Smooth muscle cell of trachea (primary cell): ENCODE measurements at places on chromosomes 6 and 20. TPM values are rescaled to one million over a fixed set of nuclear protein-coding genes. Genes with fewer than 3 reads are reported as not detected.

IBTK gene
- 41.7 and 71.0 TPM in 2 replicates for total RNA-seq

HLA-G gene
- 0.17 TPM in 1 of 2 replicates, not detected in the other for total RNA-seq

THBS2 gene
- total RNA-seq: 141 and 254 TPM in 2 replicates

EDN1 gene
- 0.33 and 0.87 TPM in 2 replicates for total RNA-seq

MUC21 gene
- not detected in 2 replicates for total RNA-seq

DHX16 gene
- 31.7 and 37.1 TPM in 2 replicates for total RNA-seq

SLC26A8 gene
- total RNA-seq: under 0.01 and 0.87 TPM in 2 replicates

EYS gene
- total RNA-seq: 0.29 and 0.50 TPM in 2 replicates

TTK gene
- total RNA-seq: 2.0 and 38.5 TPM in 2 replicates

ABHD16B gene
- total RNA-seq: not detected in 2 replicates

MUCL3 gene
- total RNA-seq: not detected in 2 replicates

ARFGEF3 gene
- total RNA-seq: 0.17 and 0.44 TPM in 2 replicates

MCHR2 gene
- not detected in 2 replicates for total RNA-seq

SALL4 gene
- total RNA-seq: 0.15 and 0.17 TPM in 2 replicates

TSBP1 gene
- not detected in 2 replicates for total RNA-seq

LSM2 gene
- total RNA-seq: 19.4 and 39.1 TPM in 2 replicates

HSP90AB1 gene
- 491 and 610 TPM in 2 replicates for total RNA-seq

C6orf52 gene
- 0.50 and 0.58 TPM in 2 replicates for total RNA-seq

WFDC12 gene
- not detected in 2 replicates for total RNA-seq

TEAD3 gene
- total RNA-seq: 12.9 and 13.5 TPM in 2 replicates

SOBP gene
- total RNA-seq: 8.8 and 13.7 TPM in 2 replicates

SRMS gene
- total RNA-seq: not detected in 2 replicates

MCM9 gene
- total RNA-seq: 10.6 and 11.1 TPM in 2 replicates

DNMT3B gene
- total RNA-seq: 1.7 and 3.8 TPM in 2 replicates

OR2H2 gene
- total RNA-seq: not detected in 2 replicates

KIAA1755 gene
- total RNA-seq: 4.1 and 4.3 TPM in 2 replicates

EXOC2 gene
- 40.3 and 48.5 TPM in 2 replicates for total RNA-seq

TAAR5 gene
- total RNA-seq: not detected in 2 replicates

CGA gene
- total RNA-seq: not detected in 2 replicates
